ENCODE measurements at places on chromosomes 1 and 21.

DNA sequence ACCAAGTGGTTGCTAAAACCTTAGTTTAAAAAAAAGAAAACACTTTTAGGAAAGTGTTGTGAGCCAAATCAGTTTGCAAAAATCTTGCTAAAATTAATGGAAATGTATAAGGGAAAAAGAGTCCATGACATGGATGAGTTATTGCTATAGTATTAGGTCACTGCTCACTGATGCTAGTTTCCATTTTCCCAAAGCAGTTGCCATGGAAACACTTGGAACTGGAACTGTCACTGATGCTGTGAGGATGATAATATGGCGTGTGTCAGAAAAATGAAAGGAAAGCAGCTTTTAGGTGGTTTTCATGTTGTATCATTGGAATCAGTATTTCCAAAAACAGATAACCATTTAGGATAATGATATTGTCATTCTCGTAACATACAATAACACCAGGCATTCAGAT is 104.4 kb downstream of the PHTF1 start:
- DNase-seq = no peak

DNA sequence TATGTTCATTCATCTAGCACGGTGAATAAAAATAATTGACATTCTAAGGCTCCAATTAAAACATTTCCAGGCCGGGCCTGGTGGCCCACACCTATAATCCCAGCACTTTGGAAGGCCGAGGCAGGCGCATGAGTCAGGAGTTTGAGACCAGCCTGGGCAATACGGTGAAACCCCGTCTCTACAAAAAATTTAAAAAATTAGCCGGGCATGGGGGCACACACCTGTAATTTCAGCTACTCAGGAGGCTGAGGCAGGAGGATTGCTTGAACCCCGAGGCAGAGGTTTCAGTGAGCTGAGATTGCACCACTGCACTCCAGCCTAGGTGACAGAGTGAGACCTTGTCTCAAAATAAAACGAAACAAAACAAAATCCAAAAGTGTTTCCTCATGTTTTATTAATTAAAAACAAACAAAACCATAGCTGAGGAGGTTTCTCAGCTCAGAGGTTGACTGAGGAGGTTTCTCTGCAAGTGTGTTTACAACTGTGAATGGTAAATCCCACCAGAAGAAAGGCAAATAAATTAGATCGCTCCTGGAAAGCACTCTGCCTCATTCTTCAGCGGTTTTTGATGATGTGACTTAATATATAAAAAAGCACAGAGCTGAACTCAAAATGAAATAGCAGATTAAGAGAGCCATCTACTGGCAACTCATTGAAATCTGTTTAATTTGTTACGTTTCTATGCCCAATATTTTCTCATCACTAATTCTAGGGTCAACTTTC is 37.7 kb upstream of the ATG4C start:
- no peak for DNase-seq

DNA sequence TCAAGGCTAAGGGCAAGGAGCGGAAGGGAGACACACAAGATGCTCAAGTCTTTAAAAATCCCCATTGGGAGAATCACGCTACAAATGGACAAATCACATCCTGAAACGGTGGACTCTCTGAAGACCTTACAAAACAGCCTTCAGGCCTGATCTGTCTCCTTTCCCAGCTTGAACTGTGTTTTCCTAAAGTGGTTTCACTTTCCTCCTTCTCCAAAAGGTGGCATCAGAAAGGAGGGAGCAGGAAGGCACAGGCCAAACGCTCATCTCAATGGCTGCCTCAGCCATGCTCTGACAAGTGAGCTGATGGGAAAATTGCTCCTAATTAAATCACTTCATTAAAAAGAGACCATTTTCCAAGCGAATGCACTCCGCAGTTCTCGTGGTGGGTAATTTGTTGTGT is 47.7 kb downstream of the UTP25 start:
- DNase-seq = peak; percentile 83

- DNase-seq = no peak
Observed at GRCh38 chr1:67135354-67135753, 584 bp upstream of the C1orf141 start.

- DNase-seq = no peak
Observed at GRCh38 chr21:38376235-38376634, 119.4 kb downstream of the KCNJ15 start.

DNA sequence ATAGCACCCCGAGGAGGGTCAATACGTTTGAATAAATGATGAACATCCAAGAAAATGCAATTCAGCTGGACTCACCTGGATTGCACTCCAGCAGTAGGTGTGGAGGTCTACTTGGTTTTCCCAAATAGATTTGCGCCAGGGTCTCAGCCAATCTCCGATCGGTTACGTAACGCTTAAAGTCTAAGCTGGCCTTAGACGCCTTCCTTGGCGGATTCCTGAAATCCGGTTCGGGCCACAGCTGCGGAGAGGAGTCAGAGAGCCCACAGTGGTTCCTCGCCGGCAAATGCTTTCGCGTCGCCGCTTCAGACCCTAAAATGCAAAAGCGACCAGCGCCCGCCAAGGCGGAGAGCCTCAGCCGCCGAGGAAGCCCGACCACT is 322 bp downstream of the TFB2M start:
- DNase-seq = peak; percentile 60

- DNase-seq = no peak
Observed at GRCh38 chr1:47998396-47998990, 1.3 kb upstream of the TRABD2B start.

- no peak for DNase-seq
Observed at GRCh38 chr1:49351768-49352167, 575.1 kb upstream of the BEND5 start.

- peak; percentile 21 for DNase-seq
Observed at GRCh38 chr1:59856725-59857338, 42.1 kb downstream of the HOOK1 start.

- DNase-seq = no peak
Observed at GRCh38 chr21:45200581-45201296, 87.0 kb downstream of the POFUT2 start.

DNA sequence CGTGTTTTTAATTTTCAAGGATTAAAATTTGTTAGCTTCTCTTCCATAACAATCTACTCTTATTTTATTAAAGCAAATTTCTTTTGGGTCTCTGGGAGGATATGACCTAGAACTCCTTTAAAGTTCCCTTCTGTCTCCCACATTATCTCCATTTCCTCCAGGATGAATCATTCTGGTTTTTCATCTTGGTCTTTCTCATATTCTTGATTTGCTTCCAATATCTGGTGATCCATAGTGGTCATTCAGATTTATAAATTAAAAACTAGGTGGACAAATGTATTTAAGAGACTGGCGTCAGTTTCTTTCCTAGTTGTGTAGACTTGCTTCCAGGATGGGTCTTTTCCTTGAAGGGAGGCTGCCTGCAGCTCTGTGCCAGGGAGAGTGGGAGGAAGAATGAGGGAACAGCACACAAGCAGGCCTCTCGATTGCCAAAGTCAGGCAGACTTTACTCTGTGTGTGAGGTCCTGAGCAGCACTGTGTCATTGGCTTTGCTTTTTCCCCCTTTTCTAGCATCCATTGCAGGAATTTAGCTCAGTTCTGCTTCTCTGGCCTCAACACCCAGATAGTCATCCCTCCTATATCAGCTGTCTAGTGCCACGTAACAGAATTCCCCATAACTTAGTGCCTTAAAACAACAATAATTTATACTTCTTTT is 48.1 kb upstream of the FOXO6 start:
- no peak for DNase-seq

DNA sequence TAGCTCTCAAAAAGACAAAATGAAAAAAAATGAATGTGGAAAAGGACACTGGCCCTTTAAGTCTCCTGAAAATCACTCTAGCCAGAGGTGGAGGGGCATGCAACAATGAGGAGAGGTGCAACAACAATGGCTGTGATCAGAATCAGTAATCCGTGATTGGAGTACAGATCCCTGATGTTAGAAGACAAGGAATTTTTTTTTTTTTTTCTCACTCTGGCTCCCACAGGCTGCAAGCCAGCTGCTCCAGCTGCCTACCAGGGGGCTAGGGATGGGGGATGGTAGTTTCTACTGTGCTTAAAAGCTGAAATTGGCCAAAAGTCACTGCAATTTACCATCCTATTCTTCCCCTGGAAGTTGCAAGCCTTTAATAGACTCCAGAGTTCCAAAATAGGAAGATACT is 54.5 kb downstream of the STYXL2 start:
- DNase-seq = no peak

DNA sequence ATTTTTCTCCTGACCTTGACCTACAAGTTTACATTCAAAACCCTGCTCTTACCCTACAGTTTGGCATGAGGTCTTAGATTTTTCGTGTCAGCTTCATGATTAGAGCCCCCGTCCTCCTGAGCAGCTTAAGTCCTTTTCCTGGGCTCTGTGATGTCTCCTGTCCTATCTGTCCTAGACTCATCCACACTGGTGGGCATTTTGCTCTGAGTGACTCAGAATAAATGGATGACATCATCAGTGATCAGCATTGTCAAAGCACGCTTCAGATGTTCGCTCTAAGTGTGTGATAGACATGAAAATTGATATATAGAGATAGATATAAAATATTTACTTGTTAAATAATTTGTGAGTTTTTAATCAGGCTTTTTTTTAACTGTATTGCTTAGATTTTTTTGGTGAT is 21.8 kb downstream of the RGS13 start:
- no peak for DNase-seq

- no peak for DNase-seq
Observed at GRCh38 chr1:33872275-33872674, 8.4 kb downstream of the HMGB4 start.

GRCh38 chr1:69766431-69767180 is 198.9 kb downstream of the LRRC7 start:
- no peak for DNase-seq

DNA sequence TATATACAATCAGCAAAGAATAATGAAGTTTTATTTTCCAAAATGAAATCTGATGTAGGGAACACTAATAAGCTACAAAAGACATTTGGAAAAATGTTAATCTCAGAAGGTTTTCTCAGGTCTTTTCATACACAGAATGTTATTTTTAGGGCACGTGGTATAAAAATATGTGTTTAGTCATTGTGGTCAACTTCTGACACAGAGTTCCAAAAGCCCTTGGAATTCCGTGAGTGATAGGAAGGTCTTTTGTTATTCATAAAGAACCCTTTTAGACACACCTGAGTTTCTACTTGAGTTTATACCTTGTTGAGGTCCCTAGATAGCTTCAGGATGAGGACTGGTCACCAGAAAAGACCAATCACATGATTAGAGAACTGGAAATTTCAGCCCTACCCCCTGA is 277.6 kb upstream of the NCAM2 start:
- DNase-seq = no peak

DNA sequence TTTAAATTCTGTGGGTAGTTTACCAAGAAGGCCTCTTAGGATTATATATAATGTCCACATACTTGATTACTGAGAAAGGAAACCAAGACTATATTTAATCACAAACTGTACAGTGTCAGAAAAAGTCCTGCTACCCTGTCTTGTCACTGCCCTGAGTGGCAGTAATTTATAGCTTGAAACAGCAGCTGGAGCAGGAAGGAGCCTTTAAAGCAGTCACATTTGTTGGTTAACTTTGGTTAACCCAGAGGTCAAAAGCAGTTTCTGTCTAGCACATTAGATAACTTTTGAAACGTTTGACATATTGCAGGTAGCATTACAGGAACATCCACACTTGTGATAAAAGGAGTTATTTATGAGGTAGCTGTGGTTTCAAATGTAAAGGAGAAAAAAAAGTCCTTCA is 161.7 kb downstream of the ROR1 start:
- DNase-seq = no peak

DNA sequence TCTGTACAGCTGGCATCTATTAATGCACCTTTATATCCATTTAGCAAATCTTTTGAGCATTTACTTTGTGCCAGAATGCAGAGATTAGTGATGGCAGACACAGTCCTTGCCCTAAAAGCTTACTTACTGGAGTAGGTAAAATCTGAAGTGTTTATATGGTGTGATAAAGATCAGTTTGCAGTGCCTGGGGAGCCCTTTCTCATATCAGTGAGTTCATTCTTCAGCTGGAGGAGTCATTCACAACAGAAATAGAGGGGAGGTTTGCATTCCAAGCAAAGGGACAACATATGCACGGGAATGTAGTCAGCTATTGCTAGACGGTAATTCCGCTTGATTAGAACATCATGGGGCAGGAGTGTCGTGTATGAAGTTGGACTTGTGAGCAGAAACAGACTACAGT is 8.4 kb downstream of the SLC35F3 start:
- no peak for DNase-seq

GRCh38 chr1:89827902-89828301 is 7.1 kb downstream of the LRRC8D start:
- DNase-seq = no peak

Data from NCI-H2081 (cell line).